ENCODE measurements at places on chromosomes 12 and 14.

DNA sequence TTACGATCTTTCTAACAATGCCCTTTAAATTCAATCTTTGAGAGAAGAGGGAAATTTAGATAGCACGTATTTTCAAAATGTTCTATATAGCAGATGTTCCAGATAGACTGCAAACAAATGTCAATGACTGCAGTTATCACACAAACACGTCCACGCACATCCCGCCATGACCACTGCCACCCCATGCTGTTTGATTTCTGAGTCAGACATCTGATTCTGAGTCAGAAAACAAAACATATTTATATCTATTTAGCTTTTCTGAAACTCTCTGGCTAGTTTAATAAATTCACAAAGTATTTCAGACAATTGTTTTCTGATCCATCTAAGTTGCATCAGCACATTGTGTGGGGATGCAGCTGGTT lies 105.9 kb upstream of the BCAT1 start:
- H3K27ac ChIP-seq = peak overlapping the region; percentile 73
- H3K36me3 ChIP-seq = no peaks in the 10 kb centered on the region
- peak overlapping the region; percentile 44 for H3K4me3 ChIP-seq
- H3K27me3 ChIP-seq = no peaks in the 10 kb centered on the region
- no peak for DNase-seq

GRCh38 chr12:129486931-129487330 lies 416.9 kb downstream of the TMEM132D start:
- H3K27me3 ChIP-seq = no peaks in the 10 kb centered on the region
- DNase-seq = no peak
- no peak overlapping the region for H3K4me3 ChIP-seq
- no peaks in the 10 kb centered on the region for H3K4me1 ChIP-seq

DNA sequence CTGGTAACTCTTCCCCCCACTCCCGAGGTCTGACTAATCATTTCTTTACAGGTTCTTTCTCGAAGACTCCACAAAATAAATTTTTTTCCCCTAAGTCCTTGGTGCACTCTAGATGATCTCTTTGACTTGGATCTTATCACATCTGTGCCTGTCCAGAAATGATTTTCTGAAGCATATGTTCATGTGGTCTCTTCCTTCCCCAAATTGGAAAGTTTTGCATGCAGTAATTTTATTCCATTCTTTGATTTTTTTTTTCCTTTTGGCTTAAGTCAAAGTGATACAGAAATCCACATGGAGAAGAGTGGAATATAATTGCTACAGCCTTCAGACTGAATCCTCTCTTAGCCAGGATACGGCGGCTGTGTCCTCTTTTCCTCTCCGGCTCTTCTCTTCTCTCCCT lies 213.3 kb downstream of the BMP4 start:
- H3K27ac ChIP-seq = no peak overlapping the region
- no peaks in the 10 kb centered on the region for H3K4me1 ChIP-seq
- H3K27me3 ChIP-seq = no peaks in the 10 kb centered on the region
- no peak overlapping the region for H3K4me3 ChIP-seq

DNA sequence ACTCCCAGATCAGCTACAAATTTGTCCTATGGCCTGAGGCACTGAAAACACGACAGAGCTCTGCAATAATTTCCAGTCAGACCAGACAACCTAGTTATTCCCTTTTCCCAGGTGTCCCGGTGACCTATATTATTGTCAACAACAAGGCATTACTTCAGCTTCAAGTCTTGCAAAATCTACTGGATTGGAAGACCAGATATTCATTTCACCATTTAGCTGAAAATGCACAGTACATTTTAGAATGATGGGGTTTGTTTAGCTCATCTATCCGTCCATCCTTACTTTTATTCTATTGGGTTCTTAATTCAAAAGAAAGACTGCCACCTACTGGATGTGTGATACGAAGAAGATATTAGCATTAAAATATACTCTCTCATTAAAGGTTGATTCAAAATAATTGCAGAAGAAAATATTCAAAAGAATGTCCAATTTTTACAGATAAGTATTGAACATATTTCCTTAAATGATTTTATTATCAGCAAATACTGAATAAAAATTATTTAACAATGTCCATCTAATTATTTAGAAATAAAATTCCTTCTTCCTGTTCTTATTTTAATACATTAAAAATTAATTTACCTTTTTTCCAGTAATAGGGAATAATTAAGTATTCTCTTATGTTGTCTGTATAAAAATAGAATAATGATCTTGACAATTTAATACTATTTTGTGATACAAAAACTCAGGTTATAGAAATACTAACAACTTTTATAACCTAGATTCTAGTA lies 244.9 kb upstream of the LRIG3 start:
- no peak for DNase-seq
- H3K4me3 ChIP-seq = no peak overlapping the region
- no peaks in the 10 kb centered on the region for H3K36me3 ChIP-seq
- H3K27me3 ChIP-seq = no peaks in the 10 kb centered on the region
- H3K27ac ChIP-seq = no peak overlapping the region

DNA sequence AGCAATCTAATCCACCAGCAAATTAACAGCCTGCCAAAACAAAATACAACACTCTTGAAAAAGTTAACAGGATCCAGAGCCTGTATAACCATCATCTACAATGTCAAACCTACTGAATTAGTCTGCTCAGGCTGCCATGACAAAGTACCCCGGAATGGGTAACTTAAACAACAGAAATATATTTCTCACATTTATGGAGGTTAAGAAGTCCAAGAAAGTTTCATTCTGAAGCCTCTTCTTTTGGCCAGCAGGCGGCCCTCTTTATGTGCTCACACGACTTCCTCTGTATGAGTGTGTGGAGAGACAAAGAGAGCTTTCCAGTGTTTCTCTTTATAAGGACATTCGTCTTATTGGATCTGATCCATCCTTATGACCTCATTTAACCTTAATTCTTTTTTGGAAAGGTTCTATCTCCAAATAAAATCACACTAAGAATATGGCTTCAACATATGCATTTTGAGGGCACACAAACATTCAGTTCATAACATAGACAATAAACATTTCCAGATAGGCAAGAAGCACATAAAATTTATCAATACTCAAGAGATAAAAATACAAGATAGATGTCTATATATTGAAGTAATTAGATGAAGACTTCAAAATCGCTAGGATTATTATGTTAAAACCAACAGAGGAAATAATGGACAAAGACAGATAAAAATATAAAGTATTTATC lies 5.9 kb upstream of the RERG start:
- peaks cover 8% of the 10 kb centered on the region for H3K27me3 ChIP-seq
- no peaks in the 10 kb centered on the region for H3K36me3 ChIP-seq
- H3K4me1 ChIP-seq = no peaks in the 10 kb centered on the region
- H3K4me3 ChIP-seq = no peak overlapping the region

DNA sequence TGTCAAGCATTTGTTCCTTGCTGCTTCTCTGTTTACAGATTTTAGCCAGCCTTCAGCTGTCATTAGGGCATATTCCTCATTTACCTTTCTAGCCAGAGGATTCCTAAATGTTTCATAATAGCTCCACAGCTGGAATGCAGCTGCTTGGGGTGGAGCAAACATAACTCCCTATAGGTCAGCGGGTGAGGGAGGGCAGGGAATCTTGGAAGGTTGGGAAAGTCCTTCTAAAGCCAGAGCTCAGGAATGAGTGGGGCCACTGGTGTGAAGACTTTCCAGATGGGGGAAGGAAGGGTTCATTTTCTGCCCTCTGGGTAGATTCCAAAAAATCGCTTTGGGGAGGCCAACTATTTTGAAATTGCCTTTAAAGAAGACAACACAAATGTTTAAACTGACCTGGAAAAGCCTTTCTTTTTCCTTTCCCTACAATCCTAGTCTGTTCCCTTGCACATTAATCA lies 16.3 kb upstream of the IRF2BPL start:
- H3K4me1 ChIP-seq = peaks cover 36% of the 10 kb centered on the region
- H3K27ac ChIP-seq = no peak overlapping the region
- H3K4me3 ChIP-seq = no peak overlapping the region
- H3K36me3 ChIP-seq = no peaks in the 10 kb centered on the region

DNA sequence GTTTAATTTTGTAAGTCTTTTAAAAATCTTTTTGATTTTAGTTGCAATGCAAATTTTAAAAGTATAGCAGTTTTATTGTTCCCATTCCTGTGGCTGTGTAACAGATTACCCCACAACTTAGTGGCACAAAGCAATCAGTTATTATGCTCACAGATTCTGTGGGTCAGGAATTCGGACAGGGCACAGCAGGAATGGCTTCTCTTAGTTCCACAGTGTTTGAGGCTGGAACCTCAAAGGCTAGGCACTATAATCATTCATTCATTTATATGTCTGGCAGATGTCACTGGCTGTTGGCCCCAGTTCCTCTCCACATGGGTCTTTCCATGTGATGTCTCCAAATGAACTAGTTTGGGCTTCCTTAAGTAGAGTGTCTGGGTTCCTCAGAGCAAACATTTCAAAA lies 193.3 kb downstream of the RAD51B start:
- no peaks in the 10 kb centered on the region for H3K36me3 ChIP-seq
- H3K27ac ChIP-seq = no peak overlapping the region
- no peak for DNase-seq
- H3K27me3 ChIP-seq = no peaks in the 10 kb centered on the region
- no peak overlapping the region for H3K4me3 ChIP-seq

GRCh38 chr14:87434011-87434410 lies 559.0 kb downstream of the GALC start:
- H3K27ac ChIP-seq = no peak overlapping the region
- DNase-seq = no peak
- H3K36me3 ChIP-seq = no peaks in the 10 kb centered on the region
- H3K4me3 ChIP-seq = no peak overlapping the region

DNA sequence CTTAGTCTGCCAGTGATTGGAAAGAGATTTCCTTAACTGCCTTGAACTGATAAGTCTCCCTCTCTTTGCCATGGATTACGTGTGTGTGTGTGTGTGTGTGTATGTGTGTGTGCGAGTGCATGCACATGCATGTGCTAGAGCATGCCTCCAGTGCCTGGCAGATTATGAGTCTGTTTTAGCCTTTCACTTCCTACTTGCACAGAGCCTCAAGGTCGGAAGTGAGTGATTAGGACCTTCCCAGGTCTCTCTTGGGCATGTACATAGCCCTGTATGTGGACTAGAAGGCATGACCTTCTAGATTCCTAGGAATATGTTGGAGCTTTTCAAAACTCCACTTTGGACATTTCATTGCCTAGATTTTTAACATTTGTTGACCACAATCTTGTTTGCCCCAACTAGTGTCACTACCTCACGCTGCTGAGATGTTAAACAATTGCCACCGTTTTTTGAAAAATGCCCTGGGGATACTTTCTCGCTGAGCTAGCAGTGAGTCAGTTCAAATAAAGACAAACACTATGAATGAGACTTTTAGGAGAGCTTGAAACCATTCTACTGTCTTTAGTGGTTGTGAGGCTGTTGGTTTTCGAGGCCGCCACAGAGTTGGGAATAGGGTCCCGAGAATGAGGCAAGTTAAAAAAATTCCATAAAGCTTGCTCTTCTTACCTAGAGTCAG lies 28.2 kb downstream of the KIAA0586 start:
- H3K27ac ChIP-seq = no peak overlapping the region
- H3K4me3 ChIP-seq = no peak overlapping the region
- H3K4me1 ChIP-seq = no peaks in the 10 kb centered on the region

GRCh38 chr12:132190012-132190755 lies 45.9 kb downstream of the NOC4L start:
- peak overlapping the region; percentile 82 for H3K4me3 ChIP-seq
- no peak for DNase-seq
- peaks cover 40% of the 10 kb centered on the region for H3K4me1 ChIP-seq

DNA sequence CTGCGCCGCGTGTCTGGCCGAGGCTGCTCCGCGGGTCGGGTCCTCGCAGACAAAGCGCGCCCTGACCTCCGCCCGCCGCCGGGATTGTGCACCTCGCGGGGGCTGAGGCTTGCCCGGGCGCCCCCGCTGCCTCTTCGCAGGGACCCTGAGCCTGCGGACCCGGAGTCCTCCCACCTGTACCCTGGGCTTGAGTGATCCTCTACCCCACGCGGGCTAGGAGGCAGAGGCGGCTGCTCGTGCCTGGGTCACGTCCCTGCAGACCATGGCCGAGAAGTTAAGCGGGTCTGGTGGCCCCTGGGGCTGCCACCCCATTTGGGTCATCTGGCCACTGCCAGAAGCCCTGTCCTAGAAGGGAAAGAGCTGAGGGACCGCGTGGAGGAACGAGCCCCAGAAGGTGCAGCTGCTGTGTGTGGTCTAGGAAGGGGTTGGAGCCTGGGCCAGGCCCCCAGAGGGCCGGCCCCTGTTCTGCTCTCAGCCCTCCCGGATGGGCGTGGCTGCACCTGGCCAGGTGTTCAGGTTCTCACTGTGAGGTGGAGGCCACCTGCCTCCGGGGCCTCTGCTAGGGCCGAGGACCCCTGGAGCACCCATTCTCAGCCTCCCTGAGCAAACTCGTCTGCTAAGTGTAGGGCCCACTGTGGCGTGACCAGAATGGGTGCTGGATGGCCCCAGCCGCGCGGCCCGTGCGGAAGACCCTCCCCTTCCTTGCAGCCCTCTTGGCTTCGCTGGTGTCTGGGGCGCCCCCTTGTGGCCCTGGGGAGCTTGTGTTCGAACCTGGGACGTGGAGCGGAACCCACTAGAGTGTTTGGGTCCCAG lies 49.6 kb downstream of the LRCOL1 start:
- H3K4me1 ChIP-seq = peaks cover 22% of the 10 kb centered on the region
- DNase-seq = peak; percentile 34
- H3K27ac ChIP-seq = no peak overlapping the region
- peak overlapping the region; percentile 61 for H3K4me3 ChIP-seq
- peaks cover under 1% of the 10 kb centered on the region for H3K36me3 ChIP-seq

DNA sequence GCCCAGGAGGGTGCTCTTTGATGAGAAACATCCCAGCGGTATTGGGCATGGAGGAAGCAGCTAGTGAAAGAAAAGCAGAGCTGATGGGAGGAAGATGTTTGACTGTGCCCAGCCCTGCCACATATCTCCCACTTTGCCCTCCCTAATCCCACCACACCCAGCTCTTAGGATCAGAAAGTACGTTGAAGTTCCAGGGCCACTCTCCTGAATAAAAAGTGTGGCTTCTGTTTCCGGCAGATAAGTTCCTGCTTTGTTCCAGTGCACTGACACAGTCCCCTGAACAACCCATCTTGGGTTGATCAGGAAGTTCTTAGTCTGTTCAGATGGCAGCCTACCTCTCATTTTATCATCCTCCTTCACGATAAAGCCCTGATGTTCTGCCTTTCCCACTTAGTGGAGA lies 16.5 kb downstream of the TPCN1 start:
- H3K4me3 ChIP-seq = no peak overlapping the region
- H3K27me3 ChIP-seq = no peaks in the 10 kb centered on the region
- H3K4me1 ChIP-seq = peaks cover 8% of the 10 kb centered on the region
- no peak overlapping the region for H3K27ac ChIP-seq
- H3K36me3 ChIP-seq = peaks cover 22% of the 10 kb centered on the region

DNA sequence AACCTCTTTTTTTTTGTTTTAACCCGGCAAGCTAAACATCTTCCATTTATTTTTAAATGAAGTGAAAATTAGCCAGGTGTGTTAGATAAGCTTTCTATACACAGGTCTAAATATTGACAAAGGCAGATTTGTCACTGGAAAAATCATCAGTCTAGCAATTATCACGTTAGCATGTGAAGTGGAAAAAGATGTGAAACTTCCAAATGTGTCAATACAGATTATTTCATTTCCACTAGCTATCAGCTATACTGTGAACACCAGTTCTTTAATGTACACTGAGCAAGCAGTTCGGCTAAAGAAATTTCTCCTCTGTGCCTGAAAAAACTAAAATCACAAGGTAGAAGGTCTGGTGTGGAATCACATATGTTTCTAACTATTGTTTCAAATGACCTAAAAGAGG lies 96.6 kb upstream of the G2E3 start:
- DNase-seq = no peak
- H3K27me3 ChIP-seq = no peaks in the 10 kb centered on the region
- no peaks in the 10 kb centered on the region for H3K36me3 ChIP-seq
- no peaks in the 10 kb centered on the region for H3K4me1 ChIP-seq
- H3K27ac ChIP-seq = no peak overlapping the region
